ENCODE measurements at places on chromosomes 6 and 20.

GRCh38 chr20:10784554-10785183, 110.9 kb upstream of the JAG1 start:
- no peak for DNase-seq

DNA sequence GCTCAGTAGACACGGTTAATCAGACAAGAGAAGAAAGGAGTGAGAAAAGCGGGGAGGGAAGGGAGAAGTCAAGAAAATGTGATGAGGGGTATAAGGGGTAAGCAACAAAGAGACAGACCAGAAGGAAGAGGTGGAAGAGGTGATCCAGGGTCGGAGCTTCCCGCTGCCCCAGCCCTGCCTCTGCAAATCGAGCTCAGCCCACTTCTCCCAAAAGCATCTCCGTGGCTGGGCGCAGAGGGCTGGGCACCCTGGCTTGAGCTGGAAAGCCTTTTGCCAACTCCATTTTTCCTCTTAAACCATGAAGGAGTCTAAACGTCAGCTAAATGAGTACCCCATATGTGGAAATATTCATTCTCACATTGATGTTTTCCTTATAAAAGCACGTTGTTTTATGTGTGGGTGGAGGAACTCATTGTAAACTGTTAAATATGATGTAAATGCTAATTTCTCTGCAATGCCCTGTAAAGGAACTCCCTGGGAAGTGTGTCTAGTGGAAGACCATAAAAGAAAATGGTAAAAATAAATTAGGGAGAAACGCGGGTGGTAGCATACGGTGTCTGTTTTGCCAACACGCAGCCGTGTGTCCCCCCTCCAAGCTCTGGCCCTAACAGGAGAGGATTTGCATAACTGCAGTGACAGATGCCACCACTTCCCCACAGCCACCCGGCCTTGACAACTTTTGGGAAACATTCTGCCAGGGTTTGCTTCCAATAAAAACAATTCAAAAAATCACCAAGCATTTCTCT, 55.2 kb upstream of the MAFB start:
- no peak for DNase-seq

- no peak for DNase-seq
Measured at GRCh38 chr6:157238346-157238745, 85.0 kb downstream of the TMEM242 start.

GRCh38 chr6:10624836-10625235, 69.6 kb downstream of the C6orf52 start:
- DNase-seq: no peak

- DNase-seq: no peak
Measured at GRCh38 chr6:35903679-35904078, 17.2 kb downstream of the SRPK1 start.

DNA sequence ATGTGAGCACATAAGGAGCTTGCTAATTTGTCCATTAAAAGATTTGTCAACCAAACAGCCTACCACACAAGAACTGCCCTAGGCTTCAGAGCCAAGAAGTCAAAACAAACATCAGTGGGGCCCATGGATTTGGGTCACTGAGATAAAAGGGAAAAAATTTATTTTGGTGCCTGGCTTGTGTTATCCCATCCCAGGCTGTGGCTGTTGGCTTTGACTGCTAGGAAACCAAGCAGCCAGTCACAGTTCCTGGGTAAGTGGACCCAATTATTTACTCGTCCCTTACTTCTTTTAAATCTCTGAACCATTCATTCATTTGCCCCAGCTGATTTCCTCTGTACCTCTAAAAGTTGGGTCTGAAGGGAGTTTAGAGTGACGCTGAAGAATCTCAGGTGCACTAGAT, 41.3 kb downstream of the EDN1 start:
- no peak for DNase-seq

DNA sequence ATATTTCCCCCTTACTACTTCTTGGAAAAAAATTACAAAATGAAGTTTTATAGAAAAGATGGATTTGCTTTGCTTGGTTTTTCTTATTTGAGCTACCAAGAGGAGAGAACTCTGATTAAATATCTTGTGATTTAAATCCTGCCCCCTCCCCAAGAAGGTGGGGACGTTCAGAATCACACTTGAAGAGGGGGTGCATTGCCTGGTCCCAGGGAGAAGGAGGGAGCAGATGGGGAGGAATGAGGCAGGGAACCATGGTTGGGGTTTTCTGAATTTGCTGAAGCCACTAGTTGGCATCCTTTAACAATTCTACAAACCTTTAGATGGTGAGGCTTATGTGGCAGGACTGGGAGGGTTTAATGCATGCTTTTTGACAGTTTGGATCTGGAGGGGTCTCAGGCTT, 5.5 kb downstream of the PCK1 start:
- no peak for DNase-seq

- DNase-seq: no peak
Measured at GRCh38 chr6:39896701-39897100, 37.6 kb downstream of the MOCS1 start.

DNA sequence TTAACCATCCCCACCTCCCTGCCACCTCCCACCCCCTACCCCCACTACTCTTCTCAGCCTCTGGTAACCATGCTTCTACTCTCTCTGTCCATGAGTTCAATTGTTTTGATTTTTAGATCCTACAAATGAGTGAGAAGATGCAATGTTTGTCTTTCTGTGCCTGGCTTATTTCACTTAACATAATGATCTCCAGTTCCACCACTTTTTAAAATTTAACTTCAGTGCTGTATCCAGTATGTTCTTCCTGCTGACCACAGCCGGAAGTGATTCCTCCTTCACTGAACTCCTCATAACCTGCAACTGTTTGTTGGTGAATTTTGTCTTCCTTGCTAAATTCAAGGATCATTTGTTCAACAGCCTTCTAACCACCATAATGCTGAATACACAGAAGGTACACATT, 3.9 kb downstream of the MAP7 start:
- no peak for DNase-seq

DNA sequence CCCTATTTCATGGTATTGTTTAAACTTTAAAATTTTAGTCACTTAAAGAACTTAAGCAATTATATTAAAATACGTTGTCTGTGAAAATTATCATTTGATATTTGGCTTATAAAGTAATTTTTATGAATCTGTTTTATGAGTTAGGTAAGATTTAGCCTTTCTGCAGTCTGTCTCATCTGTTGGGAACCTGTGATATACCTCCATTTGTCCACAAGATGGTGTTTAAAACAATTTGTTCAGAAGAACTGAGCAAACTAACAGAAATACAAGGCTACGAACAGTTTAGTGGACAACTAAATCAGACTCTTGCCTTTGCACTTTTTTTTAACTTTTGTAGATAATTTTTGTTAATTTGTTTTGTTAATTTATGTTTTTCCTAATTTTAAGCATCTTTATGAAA, 92.4 kb downstream of the COL9A1 start:
- no peak for DNase-seq

GRCh38 chr20:16571333-16571732, 1.9 kb downstream of the KIF16B start:
- no peak for DNase-seq

- no peak for DNase-seq
Measured at GRCh38 chr6:1601158-1602048, 8.3 kb upstream of the FOXC1 start.
